ENCODE measurements at places on chromosomes 3 and 15. TPM values are rescaled to one million over a fixed set of nuclear protein-coding genes. Genes with fewer than 3 reads are reported as not detected.

Gene ROPN1
- not detected for total RNA-seq

Gene ACAN
- total RNA-seq, result not detected

Gene SLC2A2
- not detected for total RNA-seq

Gene GPR176
- total RNA-seq, result 8.1 TPM

Gene FOXB1
- total RNA-seq, result not detected

Gene GOLGA8J
- total RNA-seq, result not detected

Gene CFAP20DC
- total RNA-seq, result 8.3 TPM

Gene MUC20
- 0.17 TPM for total RNA-seq

Gene CCK
- total RNA-seq, result not detected

Gene ZNF592
- total RNA-seq, result 7.2 TPM

Gene GP9
- total RNA-seq, result not detected

Gene IL17RD
- 0.81 TPM for total RNA-seq

Gene GMNC
- not detected for total RNA-seq

Gene GOLGA6B
- total RNA-seq, result not detected

Gene PPP1R14D
- total RNA-seq, result not detected

Gene IQCH
- total RNA-seq, result 1.7 TPM

Gene SLC26A6
- total RNA-seq, result 14.8 TPM

Gene LRRC31
- 0.98 TPM for total RNA-seq

Gene HDGFL3
- 68.1 TPM for total RNA-seq

Gene MB21D2
- 9.2 TPM for total RNA-seq

Gene GP5
- not detected for total RNA-seq

Gene ATP8B4
- total RNA-seq, result not detected

Gene ZNF660
- not detected for total RNA-seq

Gene DGKG
- total RNA-seq, result 16.4 TPM

Gene GABRB3
- total RNA-seq, result 1.3 TPM

Gene CCDC54
- not detected for total RNA-seq

Gene GOLGA6A
- 1.0 TPM for total RNA-seq

Gene APEH
- total RNA-seq, result 164 TPM

Gene EEFSEC
- 12.7 TPM for total RNA-seq

Gene CCDC33
- total RNA-seq, result 2.6 TPM

Gene LINGO1
- not detected for total RNA-seq

Gene PLCB2
- not detected for total RNA-seq

Gene CSTA
- total RNA-seq, result not detected

Gene OIP5
- total RNA-seq, result 81.2 TPM

Gene LRTM1
- total RNA-seq, result not detected

Gene PLS1
- total RNA-seq, result 36.6 TPM

Gene AADACL2
- not detected for total RNA-seq

Gene ALDH1L1
- 5.9 TPM for total RNA-seq

Gene NEK11
- total RNA-seq, result 4.0 TPM

Gene CASR
- not detected for total RNA-seq

Gene SCG3
- not detected for total RNA-seq

Gene C3orf70
- not detected for total RNA-seq

Gene FOXL2NB
- total RNA-seq, result 1.4 TPM

Gene SLC35A5
- 16.2 TPM for total RNA-seq

Gene NLGN1
- 2.0 TPM for total RNA-seq

Gene DPPA2
- 0.51 TPM for total RNA-seq
